ENCODE measurements at places on chromosomes 12 and 14.

- H3K27ac ChIP-seq, result no peak overlapping the region
- no peaks in the 10 kb centered on the region for H3K36me3 ChIP-seq
Measured at GRCh38 chr14:33799705-33800570, 150.9 kb downstream of the EGLN3 start.

GRCh38 chr14:103696070-103696402 lies 19.2 kb downstream of the XRCC3 start:
- H3K4me3 ChIP-seq, result no peak overlapping the region
- DNase-seq, result no peak
- no peaks in the 10 kb centered on the region for H3K27me3 ChIP-seq
- H3K36me3 ChIP-seq, result peaks cover 79% of the 10 kb centered on the region
- peak overlapping the region; percentile 25 for H3K27ac ChIP-seq

DNA sequence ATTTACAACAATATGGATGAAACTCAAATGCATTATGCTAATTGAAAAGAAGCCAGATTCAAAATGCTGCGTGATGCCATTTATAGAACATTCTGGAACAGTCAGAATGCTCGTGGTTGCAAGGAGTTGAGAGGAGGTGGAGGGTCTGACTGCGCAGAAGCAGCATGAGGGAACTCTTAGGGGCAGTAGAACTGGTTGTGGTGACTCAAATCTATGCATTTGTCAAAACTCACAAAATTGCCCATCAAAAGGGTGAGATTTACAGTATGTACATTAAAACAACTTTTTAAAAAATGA lies 113.7 kb upstream of the PDZRN4 start:
- H3K4me1 ChIP-seq, result no peaks in the 10 kb centered on the region
- no peak overlapping the region for H3K4me3 ChIP-seq
- DNase-seq, result no peak
- H3K27ac ChIP-seq, result no peak overlapping the region
- no peaks in the 10 kb centered on the region for H3K36me3 ChIP-seq

DNA sequence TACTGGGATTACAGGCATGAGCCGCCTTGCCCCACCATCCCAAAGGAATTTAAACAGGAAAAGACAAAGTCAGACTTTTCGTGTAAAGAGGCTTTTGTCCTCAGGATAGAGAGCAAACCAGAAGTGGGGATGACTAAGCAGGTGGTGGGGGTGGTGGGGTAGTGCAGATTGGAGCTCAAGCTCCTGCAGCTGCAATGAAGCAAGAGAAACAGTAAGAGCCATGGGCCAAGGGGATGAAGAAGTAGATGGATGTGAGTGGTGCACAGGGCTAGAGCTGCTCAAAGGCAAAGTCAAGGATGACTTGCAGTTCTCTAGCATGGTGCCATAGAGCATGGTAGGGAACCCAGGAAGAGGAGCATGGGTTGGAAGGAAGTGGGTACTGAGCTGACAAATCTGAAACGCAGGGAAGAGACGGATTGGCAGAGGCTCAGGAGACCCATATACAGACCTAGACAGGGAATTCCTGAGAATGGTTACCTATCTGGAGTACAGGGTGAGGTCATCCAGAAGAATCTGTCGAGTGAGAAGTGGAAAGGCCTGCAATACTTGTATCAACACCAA lies 11.4 kb upstream of the RNF34 start:
- no peak for DNase-seq
- H3K4me3 ChIP-seq, result no peak overlapping the region
- no peaks in the 10 kb centered on the region for H3K4me1 ChIP-seq
- H3K36me3 ChIP-seq, result no peaks in the 10 kb centered on the region
- H3K27ac ChIP-seq, result no peak overlapping the region

DNA sequence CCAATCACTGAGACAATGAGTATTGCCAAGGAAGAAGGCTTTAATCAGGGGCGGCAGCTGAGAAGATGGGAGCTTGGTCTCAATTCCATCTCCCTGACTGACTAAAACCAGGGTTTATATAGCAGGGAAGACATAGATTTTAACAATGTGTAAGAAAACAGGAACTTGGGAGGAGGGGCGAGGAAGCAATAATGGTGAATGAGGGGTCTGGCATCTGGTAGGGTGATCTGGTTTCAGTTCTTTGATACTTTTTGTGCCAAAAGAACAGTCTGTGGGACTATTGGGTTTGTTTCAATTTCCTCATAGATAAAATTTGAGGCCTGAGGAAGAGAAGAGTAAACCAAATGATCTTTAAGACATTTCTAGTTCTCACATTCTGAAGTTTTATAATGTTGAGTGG lies 49.2 kb downstream of the FUT8 start:
- H3K27ac ChIP-seq, result no peak overlapping the region
- H3K4me3 ChIP-seq, result no peak overlapping the region
- H3K36me3 ChIP-seq, result peaks cover 2% of the 10 kb centered on the region
- no peak for DNase-seq
